Lung (tissue), 17 donors: ENCODE measurements at places on chromosomes 6 and 20. TPM values are rescaled to one million over a fixed set of nuclear protein-coding genes. Genes with fewer than 3 reads are reported as not detected.

- DNase-seq, result no peak
Observed at GRCh38 chr20:60926831-60927230, 325.2 kb upstream of the CDH4 start.

OLIG3 gene
- total RNA-seq, result not detected

GRIK2 gene
- 5.1 TPM for total RNA-seq

MYLK4 gene
- 1.6 TPM for total RNA-seq

AGER gene
- total RNA-seq, result 178 TPM

DNA sequence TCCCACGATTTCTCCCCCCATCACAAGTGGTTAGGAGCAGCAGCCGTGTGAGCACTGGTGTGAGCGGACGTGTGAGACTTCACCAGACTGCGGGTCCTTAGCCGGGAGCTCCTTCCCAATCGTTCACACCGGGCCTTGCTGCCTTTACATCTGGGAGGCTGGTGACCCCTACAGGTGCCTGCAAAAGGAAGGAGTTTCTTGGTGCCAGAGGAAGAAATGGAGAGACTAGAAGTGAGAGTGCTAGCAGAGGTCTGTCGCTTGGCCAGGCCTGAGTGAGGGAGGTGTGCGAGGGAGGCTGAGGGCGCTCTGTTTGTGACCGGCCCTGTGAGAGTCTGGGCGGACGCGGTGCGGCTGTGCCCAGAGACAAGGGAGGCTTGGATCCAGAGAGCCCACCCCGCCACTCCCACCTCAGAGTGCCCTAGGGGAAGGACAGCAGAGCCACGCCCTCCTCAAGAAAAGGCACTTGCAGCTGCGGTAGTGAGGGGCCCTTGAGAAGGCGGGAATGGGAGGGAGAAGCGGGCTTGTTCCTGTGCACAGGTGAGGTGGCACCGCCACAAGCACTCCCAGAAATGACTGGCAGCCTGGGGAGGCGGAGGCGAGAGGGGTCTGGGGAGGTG, 10.0 kb upstream of the ARMC2 start:
- DNase-seq, result peak; percentile 60

DNA sequence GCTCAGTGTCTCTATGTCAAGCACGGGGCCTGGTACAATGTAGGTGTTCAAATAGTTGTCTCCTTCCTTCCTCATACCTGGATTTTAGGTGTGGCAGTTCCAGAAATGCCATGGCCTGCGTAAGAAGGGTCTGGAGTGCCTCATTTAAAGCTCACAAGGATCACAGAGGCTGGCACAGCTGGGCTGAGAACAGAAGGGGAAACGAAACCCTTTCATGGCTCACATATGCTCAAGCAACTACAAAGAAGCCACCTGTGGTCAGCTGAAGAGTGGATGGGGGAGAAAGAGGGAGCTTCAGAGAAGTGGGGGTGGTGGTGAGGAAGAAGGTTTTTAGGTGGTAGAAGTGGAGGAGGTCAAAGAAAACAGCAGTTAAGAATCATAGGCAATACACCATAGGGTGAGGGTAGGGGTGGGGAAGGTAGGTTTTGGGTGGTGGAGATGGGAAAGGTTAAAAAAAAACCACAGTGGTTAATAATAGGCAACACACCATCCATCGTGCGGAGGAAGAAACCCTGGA, 17.0 kb upstream of the TOP1 start:
- DNase-seq, result no peak

DNA sequence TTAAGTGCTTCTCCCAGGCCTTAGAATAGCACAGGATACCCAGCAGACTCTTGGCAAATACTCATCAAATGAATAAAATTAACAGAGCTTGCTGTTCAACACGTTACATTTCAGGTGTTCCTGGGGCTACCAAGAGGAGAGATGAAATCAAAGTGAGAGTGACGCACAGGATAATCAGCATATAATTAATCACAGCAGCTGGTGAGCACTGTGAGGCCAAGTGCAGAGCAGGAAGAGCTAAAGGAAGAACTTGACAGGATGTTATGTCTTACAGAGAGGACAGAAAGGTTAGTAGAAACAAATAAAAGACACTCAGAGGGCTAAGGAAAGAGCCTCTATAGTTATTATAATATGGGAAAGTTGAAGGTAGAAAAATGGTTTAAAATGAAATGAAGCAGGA, 8.8 kb downstream of the PPIL1 start:
- DNase-seq, result no peak

CNR1 gene
- 18.3 TPM for total RNA-seq

GRCh38 chr6:21321531-21321930, 272.0 kb upstream of the SOX4 start:
- no peak for DNase-seq

GRCh38 chr6:24908650-24909035, 27.1 kb downstream of the RIPOR2 start:
- peak; percentile 8 for DNase-seq

TDP2 gene
- total RNA-seq, result 36.8 TPM

DNA sequence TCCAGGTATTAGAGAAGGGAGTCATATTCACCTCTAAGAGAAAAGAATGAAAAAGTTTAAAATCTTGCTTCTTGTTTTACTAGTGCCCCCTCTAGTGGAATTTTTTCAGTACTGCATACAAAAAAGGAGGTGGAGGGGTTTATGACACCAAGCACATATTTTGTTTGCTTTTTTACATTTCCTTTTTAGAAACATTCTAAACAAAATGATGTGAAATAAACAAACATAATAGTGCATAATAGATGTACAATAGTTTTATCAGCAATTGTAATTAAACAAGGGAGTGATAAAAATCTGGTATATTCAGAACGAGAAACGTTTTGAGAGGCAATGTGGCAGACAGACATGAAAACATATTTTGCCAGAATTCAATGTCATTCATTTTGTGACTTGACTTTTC, 111.0 kb upstream of the TFAP2D start:
- peak; percentile 76 for DNase-seq

DNA sequence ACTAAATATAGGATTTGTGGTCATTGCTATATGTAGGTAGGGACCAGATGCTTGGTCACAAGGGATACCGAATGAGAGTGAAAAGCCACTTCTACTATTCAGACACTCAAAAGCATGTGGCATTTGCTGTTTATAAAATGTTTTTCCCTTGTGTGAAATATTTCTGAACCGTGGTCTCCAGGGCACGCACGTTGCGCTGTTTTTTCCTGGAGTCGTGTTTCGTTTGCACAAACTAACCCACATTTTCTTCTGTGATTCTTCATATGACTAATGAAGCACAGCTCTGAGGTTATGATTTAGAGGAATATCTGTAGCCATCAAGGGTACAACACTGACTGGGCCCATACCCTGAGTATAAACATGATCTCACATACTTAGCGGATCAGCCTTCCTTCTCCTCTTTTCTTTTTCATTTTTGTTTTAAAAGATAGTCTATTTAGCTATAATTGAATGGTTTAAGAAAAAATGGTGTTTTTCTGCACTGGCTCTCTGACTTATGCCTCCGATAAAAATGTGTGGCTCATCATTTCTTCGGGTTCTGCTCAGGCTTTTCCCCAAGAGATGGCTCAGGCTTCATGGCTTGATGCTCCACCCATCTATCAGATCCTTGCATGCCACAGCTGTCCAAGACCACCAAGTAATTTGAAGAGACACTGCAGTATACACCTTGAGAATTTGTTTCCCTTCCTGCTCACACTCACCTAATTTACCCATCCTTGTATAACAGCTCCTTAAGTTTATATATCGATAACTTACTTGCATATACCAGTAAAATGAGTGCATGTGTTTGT, 59.9 kb upstream of the HBS1L start:
- DNase-seq, result no peak

DNA sequence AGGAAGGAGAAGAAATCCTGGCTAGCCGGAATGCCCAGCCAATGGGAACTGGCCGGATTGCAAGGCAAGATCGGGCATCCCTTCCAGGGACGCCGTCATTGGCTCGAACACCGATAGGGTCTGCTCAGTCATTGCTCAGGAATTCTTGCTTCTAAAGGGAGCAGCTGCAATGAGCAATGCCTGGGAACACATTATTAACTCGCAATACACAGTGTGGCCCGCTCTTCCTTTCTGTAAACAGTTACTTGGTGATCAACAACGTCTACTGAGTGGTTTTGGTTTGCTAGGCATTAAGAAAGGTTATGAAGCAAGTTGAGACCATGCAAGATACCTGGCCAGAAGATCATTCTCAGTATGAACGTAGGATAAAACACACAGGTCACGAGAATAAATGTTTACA, 165.4 kb upstream of the CITED2 start:
- DNase-seq, result no peak

GRCh38 chr6:1516742-1517520, 92.8 kb upstream of the FOXC1 start:
- DNase-seq, result no peak

DNA sequence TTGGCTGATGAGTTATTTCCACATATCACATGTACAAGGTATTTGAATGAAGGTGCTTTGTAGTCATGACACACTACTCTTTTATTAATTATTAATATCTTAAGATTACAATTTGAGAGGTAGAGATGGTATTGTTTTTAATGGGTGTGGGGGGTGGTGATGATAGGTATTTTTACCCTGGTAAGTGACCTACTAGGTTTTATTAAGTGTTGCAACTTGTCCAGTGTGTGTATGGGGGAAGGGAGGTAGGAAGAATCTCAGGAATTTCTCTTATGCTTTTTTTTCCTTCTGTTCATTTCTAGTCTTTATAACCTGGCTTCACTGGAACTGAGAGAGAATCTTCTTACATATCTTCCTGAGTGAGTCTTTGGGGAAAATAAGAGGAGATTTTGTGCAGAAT, 101.4 kb downstream of the LRRC1 start:
- DNase-seq, result peak; percentile 21

CLPSL1 gene
- not detected for total RNA-seq

GRCh38 chr6:5459346-5459745, 198.0 kb downstream of the FARS2 start:
- DNase-seq, result no peak

- DNase-seq, result no peak
Observed at GRCh38 chr6:16944596-16944995, 157.3 kb upstream of the STMND1 start.

ATP6V1G2 gene
- total RNA-seq, result 0.28 TPM

C20orf96 gene
- 14.4 TPM for total RNA-seq

GRCh38 chr6:81906709-81907204, 154.3 kb upstream of the TENT5A start:
- no peak for DNase-seq

DNA sequence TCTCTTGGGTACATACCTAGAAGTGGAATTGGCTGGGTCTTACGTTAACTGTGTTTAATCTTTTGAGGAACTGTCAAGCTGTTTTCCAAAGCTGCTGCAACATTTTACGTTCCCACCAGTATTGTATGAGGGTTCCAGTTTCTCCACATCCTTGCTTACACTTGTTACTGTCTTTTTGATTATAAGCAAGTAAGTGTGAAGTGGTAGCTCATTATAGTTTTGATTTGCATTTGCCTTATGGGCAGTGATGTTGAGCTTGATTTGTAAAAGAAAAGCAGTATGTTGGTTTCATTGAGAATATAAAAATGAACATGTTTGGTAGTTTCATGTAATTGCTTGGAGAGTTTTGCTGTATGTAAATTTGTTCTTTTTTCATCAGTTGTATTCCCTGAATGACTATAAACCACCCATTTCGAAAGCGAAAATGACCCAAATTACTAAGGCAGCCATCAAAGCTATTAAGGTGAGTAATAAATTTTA, 40.4 kb downstream of the SCAF8 start:
- DNase-seq, result no peak

BRPF3 gene
- total RNA-seq, result 27.0 TPM

DNA sequence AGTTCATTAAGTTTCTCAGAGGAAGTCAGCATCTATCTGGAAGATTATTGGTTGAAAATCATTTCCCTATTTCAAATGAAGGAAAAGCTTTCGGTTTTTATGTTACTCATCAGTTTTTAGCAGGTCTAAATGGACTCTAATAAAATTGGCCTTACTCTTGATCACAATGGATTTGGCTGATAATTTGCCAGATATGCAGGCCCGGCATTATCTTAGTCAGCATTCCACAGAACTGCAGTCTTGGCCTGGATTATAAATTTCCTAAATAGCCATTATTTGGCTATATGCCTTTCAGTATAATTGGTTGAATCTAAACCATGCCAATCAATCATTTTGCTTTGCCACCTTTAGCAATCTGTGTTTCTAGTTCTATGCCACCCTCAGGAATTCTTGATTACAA, 91.7 kb upstream of the KCNQ5 start:
- DNase-seq, result no peak

DNA sequence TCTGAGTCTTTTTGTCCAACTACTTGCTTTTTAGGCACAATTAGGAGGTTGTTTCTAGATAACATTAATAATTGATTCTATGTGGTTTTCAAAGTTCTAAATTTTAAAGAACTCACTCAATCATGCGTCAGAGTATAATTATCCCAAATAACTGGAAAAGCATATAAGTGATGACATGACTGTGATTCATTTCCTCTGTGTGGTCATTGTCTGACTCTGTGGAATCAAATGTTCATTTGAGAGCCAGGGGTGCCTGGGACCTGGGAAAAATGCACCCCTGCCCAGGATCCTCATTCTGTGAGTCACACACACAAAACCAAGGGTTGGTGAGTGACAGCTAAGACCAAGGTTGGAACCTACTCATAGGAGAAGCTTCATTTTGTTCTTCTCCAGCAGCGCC, 127.1 kb upstream of the MLIP start:
- DNase-seq, result no peak

DNA sequence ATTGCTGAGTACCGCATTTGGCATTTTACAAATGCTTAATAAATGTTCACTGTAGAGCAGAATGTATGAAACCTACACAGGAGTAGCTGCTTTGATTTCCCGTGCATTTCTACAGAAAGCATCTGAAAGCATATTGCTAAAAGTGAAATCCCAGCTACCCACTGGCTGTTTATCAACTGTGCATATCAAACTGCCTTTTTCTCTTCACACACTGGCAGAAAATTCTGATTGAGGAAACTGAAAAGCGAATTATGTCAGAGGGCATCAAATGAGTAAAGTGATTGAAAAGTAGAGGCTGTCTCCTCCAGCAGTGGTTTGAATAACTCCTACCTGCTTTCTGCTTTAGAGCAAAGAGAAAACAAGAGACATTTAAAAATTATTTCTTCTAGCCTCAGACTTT, 28.0 kb downstream of the STX11 start:
- no peak for DNase-seq

DNA sequence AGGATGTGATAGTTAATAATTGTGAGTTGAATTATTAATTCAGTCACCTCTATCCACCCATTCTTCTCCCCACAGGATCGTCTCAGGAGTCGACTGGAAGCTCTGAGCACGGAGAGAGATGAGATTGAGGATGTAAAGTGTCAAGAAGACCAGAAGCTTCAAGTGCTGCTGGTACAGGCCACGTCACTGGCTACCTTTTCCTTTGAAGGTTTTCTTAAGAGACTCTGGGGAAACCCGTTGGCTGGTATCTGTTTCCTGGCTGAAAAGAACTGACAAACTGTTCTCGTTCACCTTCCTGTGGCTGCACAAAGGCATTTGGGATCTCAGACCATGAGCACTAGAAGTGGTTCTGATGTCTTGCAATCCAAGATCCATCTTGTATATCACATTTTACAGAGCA, 3.8 kb downstream of the TRIM15 start:
- DNase-seq, result no peak

- no peak for DNase-seq
Observed at GRCh38 chr6:36980129-36980528, 5.9 kb downstream of the MTCH1 start.
